SIG-M5 (cell line): ENCODE measurements at places on chromosomes 11 and 22.

GRCh38 chr22:46260038-46260437, 3.1 kb downstream of the PKDREJ start:
- DNase-seq, result no peak

DNA sequence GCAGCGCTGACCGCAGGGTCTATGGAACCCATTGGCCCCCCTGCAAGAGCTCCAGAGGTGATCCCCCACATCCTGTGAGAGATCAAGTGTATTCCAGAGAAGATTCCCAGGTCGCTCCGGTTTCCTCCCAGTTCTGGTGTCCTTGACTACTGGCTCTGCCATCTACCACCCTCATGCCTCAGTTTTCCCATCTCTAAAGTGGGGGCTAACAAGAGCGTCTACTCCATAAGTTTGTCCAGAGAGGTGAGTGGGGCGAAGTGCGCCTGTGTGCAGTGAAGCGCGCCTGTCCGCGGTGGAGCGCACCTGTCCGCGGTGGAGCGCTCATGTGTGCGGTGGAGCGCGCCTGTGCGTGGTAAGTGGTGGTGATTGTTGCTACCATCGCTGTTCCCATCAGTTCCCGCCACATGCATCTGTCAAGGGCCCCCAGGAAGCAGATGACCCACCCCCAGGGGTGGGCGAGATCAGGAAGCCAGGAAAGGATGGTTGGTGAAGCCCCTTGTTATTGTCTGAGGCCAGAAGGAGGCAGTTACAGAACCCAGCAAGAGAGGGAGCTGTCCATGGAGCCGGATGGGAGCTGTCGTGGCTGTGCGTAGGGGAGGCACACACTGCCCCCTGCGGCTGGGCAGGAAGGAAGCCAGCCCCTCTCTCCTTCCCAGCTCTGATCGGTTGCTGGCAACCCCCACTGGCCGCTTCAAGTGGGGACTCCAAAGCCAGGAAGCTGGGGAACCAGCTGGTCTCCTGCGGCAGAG, 73.2 kb upstream of the FGF3 start:
- no peak for DNase-seq

DNA sequence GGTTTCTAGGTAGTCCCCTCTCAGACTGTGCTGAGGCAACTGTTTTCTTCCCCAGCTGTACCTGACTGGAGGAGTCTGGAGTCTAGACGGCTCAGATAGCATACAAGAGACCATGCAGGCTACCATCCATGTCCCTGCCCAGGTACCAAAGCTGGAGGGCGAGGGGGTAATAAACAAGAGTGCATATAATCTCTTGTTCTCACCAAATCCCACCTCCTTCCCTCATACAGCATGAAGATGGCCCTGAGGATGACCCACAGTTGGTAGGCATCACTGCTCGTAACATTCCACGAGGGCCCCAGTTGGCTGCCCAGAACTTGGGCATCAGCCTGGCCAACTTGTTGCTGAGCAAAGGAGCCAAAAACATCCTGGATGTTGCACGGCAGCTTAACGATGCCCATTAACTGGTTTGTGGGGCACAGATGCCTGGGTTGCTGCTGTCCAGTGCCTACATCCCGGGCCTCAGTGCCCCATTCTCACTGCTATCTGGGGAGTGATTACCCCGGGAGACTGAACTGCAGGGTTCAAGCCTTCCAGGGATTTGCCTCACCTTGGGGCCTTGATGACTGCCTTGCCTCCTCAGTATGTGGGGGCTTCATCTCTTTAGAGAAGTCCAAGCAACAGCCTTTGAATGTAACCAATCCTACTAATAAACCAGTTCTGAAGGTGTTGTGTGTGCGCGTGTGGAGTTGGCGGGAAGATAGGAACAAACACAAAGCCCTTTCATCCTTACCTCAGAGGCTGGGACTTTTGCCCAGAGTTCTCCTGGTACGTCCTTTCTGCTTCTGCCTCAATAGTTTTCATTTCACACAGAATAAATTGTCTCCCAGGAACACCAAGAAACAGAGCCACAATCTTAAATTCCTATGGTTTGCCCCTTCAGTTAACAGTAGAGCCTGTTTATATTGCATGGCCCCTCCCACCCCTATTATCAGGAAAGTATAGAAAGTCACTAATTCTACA, 8.5 kb downstream of the HMBS start:
- DNase-seq, result no peak

DNA sequence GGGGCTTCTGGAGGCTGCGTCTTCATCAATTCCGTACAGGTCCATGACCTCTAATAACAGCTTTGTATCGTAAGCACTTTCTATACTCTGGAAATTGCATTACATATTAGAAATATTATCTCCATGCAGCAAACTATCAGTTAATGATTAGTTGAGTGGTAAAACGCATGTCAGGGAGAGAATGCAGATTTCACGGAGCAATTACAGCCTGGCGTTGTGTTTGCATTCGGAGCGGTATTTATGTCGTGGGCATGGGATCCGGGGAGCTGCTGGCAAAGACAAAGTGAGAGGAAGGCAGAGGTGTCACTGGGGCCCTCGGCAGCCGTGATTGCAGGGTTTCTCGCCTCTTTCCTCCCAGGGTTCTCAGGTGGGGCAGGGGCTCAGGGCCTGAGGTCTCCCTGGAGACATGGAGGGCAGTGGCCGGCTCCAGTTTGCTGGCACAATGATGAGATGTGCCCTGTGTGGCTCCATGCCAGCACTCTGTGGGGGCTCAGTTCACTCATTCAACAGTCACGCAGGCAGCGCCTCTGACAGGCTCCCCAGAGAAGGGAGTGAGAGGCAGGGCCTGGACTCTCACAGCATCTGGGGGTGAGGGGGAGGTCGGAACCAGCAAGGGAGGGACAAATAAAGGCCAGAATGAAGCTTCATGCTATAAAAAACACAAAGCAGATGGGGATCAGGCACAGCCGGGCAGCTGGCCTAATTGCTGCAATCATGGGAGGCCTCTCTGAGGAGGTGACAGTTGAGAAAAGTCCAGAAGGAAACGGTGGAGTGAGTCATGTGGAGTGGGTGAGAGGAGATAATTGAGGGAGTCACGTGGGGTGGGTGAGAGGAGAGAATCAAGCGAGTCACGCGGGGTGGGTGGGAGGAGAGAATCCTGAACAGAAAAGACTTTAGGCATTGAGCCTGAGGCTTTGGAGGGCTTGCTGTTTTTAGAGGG, 1002.7 kb downstream of the BRD1 start:
- no peak for DNase-seq

DNA sequence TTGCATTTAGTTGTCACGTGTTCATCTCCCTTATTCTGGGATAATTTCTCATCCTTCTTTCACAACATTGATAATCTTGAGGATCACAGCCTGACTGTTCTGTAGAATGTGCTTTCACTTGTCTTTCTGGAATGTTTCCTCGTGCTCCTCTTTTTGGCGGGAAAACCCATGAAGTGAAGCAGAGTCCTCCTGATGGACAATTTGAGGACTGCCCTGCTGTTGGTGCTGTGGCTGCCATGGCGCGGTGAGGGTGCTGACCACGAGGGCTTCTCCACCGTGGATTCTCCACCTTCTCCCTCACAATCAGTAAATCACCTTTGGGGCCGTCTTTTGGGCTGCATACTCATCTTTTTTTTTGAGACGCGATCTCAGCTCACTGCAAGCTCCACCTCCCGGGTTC, 946.9 kb downstream of the BRD1 start:
- DNase-seq, result no peak

DNA sequence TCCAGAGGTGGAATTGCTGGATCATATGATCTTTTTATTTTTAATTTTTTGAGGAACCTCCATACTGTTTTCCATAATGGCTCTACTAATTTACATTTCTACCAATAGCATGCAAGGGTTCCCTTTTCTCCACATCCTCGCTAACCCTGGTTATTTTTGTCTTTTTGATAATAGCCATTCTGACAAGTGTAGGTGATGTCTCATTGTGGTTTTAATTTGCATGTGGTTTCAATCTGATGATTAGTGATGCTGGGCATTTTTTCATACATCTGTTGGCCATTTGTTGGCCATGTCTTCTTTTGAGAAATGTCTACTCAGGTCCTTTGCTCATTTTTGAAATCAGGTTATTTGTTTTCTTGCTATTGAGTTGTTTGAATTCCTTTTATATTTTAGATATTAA, 15.4 kb upstream of the OR4D5 start:
- no peak for DNase-seq

DNA sequence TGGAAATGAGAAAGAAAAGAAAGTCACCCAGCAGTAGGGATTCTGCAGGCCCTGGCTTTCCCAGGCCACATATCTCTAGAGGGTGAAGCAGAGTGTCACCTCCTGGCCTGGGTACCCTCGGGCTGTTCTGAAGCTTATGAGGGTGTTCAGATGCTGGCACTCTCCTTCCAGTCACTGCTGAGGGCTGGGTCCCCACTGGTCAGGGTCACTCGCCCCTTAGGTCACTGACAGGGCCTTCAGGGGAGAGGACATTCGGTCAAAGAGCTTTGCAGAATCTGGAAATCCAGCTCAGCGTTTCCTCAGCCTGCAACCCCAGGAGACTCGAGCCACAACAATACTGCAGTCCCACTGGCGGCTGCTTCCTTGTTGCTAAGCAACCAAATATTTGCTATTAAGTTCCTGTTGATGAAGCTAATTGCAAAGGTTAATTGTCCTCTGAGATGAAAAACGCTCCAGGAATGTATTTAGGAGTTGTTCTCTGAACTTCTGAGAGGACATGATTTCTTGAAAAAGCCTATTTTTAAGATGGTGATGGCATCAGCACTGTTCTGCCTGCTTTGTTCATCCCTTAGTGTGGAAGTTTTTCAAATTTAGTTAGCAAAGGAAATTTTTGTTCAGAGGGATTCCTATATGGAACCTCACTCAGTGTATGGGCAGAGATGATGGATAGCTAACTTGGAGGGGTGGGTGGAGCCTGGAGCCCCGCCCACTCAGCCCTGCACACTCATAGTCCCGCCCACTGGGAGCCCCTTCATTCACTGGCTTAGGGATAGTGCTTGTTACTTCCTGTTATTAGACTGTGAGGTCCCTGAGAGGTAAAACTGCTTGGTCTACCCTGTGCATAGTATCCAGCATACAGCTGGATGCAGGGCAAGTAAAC, 109.2 kb downstream of the CSNK2A3 start:
- DNase-seq, result no peak

DNA sequence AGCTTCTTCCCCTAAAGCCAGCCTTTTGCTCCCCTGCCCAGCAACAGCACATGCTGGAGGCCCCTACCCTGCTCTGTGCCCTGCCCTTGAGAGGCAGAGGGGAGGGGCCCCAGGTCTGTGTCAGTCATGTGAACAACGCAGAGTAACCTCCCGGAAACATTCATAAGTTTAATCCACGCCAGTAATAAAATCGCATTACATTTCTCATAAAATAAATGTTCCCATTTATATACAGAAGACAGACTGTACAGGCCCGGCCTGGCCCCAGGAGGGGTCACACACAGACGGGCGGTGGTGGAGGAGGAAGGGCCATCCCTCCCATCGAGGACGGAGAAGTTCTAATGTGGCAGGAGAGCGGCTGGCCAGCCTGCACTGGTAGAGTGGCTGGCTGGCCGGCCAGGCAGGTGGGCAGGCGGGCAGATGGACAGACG, 39.5 kb downstream of the LMO1 start:
- DNase-seq, result no peak

DNA sequence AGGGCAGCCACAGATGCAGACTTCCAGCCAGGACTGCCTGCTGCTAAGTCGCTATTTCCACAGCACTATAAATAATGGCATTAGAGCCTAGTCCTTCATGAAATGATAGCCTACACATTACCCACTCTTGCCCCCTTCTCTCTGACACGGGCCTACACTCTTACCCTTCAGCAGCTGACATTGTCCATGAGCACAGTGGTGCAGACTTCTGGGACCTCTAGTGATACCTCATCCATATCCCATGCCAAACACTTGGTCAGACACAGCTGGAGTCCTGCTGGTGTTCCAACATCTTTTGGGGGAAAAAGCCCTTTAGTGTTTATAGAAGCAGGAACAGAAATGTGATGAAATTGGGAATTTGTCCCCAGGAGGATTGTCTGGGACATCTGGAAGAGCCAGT, 43.4 kb upstream of the RAB1B start:
- DNase-seq, result no peak

GRCh38 chr11:33773404-33773986, 825 bp downstream of the FBXO3 start:
- no peak for DNase-seq

DNA sequence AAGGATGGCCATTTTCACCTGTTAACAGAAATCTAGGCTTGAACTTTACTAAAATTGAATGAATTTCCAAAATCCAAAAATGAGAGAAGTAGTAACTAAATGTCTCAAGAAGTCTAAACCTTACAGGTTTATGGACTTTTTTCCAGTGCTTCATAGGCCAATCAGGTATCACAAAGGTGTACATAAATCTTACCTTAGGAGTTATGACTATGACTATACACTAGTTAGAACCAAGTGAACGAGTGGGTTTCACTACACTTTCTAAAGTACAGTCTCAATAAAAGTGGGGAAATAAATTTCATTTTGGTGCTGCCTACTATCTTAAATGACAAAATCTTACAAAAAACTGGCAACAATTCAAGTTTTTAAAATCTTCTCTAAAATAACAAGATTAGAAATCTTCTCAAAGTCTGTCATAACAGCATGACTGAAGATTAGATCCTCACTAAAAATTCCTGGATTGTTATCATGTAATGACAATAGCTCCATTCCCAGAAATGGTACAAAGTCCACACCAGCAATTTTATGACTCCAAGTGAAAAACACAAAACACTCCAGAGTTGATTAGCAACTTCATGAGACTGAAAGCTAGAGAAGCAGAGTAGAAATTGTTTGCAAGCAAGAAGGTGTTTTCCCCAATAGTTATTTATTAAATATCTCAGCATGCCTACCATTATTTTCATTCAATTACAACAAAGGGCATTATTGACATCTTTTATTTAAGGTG, 20.9 kb downstream of the SOX6 start:
- no peak for DNase-seq

DNA sequence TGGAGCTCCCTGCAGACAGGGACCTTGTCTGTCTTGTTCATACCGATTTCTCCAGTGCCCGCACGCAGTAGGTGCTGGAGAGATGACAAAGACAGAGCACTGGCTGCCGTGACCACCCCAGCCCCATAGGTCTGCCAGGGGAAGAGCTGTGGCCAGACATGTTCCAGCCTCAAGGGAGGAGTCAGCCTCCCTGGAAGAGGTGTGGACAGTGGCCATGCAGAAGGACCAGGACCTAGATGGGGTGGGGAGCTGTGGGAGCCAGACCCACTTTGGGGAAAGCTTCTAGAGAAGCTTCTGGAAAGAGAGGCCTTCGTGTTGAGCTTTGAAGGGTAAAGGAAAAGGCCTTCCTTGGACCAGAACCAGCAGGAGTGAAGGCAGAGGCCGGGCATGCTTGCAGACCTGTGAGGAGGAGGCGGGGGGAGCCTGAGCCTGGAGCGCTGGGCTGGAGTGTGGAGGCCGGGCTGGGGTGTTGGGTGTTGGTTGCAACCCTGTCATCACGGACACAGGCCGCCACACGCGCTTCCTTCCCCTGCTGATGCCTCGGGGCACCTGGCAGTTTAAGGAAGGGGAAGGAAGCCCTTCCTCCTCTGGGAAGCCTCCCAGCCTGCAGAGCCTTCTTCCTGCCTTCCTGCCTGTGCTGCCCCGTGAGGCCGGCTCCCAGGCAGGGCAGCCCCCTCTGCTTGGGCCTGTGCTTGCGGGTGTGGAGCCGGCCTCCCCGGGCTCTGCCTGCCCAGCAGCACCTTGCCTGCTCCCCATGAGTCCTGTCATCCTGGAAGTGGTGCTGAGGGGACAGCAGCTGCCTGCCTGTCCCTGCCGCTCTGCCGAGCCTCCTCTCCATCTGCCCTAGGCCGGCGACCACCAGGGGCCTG, 12.3 kb downstream of the RELT start:
- DNase-seq, result no peak

GRCh38 chr22:20998411-20999336, 3.2 kb downstream of the THAP7 start:
- DNase-seq, result no peak

- DNase-seq, result no peak
Measured at GRCh38 chr11:58000699-58001098, 23.0 kb upstream of the OR9Q1 start.
